Fibroblast of skin of right biceps (primary cell): ENCODE measurements at places on chromosomes 7 and 10.

DNA sequence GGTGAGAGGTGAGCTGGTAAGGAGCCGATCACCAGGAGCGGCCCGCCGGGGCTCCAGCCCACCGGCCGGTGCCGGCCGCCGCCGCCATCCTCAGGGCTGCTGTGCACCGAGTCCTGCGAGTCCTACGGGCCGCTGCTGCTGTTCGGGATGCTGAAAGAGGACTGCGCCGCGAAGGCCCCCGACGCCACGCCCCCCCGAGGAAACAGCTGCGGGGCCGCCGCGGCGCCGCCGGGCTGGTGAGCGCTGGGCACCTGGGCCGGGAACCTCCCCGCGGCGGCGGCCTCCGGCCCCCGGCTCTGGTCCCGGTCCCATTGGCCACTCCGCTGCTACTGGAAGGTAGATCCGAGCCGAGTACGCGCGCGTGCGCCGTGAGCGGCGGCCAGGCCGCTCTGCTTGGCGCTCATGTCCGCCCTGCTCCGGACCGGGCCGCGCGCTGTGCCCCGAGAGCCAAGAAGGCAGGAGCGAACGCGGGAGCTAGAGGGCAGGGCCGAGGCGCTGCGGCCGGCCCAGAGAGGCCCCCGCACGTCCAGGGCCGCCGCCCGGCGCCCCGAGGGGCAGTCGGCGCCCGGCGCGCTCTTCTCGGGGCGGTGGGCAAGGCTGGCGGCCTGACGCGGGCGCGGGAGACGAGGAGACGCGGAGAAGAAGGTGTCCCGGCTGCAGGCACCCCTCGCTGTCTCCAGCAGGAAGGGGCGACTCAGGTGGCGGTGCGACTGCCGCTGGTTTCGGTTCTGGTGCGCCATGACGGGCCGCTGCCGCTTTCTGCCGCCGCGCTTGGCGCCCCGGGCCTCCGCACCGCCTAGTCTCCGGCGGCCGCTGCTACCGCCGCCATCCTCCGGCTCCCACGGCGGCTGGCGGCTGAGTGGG, 121.3 kb upstream of the WIPF3 start:
- peak; percentile 66 for DNase-seq

DNA sequence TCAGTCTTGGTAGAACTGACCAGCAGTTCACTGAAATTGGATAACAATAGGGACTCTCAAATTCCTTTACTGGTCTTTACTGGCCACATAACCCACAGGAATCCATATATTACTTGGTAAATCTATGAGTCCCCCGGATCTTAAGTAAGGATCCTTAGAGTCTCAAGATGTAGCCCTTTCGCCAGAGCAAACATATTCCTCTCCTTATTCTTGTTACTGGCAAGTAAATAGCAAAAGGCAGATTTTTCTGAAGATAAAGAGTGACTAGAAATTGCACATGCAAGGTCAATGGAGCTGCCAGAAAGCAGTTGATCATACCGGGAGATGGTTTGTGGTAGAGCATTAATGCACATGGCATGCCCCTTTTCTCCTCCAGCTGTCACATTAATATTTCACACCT, 283.0 kb downstream of the HDAC9 start:
- DNase-seq = peak; percentile 90

GRCh38 chr10:55048830-55049498, 247.9 kb upstream of the PCDH15 start:
- no peak for DNase-seq

DNA sequence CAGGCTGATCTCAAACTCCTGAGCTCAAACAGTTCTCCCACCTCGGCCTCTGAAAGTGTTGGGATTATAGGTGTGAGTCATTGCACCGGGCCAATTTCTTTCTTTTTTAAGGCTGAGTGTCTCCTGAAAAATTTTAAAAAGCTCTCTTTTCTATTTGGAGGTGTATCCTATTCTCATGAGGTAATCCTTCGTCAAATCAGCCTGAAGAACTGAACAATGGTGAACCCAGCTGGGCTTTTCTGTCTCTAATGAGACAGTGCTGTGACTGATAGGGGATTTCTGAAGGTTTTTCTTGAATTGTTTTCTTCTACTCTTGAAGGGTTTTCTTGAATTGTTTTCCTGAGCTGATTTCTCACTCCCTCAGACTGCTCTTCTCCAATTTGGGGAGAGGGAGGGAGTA, 30.9 kb upstream of the CALU start:
- no peak for DNase-seq

- DNase-seq = no peak
Observed at GRCh38 chr10:31980471-31980870, 51.8 kb upstream of the ARHGAP12 start.

- peak; percentile 17 for DNase-seq
Observed at GRCh38 chr7:17989546-17989945, 38.1 kb downstream of the PRPS1L1 start.

DNA sequence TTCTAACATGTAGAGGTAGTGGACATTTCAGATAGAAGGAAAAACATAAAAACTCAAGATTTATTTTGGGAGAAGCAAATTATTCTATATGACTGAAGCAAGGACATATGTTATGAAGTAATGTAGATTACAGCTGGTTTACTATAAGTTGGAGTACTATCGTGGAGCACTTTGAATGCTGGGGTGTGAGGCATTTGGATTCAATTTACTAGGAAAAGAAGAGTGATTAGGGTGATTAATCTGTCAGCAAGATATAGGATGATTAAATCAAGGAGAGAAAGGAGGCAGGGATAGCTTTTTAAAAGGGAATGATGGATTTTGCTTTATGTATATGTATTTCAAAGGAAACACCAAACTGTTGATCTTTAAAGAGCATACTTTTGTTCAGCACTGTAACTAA, 318.4 kb upstream of the KAT6B start:
- peak; percentile 68 for DNase-seq

DNA sequence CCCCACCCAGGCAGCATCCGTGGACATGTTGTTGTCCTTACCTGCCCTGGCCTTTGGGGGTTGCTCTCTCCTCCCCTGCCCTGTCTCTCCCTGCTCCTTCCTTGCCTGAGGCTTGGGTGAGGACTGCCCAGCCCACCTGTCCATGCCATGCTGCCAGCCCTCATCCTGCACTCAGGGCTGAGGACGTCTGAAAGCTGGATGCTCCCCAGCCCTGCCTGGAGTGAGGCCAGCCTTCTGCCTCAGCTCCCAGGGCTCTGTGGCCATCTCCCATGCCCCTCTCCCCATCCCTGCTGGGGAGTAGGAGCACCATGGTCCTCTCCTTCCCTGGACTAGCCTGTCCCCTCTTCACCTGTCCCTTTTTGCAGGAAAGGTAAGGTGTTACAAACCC, 68.4 kb downstream of the RAMP3 start:
- no peak for DNase-seq

DNA sequence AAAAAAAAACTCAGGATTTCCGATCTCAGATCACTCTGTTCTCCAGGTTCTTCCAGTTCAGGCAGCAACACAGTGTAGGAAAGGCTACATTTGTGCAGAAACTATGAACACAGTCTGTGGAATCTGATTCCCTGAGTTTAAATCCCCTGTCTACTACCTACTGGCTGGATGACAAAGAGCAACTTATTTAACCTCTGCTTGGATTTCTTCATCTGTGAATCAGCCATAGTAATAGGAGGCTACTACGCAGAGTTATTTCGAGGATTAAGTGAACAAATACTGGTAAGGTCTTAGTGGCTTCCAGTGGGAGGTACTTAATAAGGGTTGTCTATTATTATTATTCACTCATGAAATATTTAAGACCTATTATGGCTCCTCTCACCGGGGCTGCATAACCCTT, 44.3 kb upstream of the PDCD4 start:
- peak; percentile 52 for DNase-seq

DNA sequence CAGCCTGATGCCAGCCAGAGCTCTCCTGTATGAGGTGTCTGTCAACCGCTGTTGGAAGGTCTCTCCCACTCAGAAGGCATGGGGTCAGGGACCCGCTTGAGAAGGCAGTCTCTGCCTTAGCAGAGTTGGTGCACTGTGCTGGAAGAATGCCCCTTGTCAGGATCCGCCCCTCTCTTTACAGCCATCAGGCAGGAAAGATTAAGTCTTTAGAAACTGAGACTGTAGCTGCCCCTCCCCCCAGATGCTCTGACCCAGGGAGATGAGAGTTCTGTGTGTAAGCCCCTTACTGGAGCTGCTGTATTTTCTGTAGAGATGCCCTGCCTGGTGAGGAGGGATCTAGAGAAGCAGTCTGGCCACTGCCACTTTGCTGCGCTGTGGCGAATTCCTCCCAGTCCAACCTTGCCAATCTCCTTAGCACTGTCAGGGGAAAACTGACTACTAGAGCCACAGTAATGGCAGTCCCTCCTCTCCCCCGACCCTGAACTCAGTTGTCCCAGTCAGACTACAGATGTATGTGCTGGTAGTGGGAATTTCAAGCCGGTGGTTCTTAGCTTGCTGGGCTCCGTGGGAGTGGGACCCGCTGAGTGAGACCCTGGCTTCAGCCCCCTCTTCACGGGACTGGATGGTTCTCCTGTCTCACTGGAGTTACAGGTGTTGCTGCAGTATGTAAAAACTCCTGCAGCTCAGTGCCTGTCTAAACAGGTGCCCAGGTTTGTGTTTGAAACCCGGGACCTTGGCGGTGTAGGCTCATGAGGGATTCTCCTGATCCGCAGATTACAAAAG, 285.5 kb upstream of the ZWINT start:
- no peak for DNase-seq

DNA sequence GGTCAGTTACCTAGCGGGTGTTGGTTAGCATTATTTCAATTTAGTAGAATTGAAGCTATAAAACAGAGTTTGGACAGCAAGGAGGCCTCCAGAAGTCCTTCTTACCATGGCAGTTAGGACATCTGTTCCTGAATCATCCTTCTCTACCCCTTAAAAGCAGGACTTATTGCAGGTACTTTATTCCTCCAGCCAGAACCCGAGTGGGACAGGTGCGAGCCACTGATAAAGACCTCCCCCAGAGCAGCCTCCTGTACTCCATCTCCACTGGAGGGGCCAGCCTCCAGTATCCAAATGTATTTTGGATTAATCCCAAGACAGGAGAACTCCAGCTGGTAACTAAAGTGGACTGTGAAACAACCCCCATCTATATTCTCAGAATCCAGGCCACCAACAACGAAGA, 54.6 kb downstream of the CDHR3 start:
- DNase-seq = no peak

DNA sequence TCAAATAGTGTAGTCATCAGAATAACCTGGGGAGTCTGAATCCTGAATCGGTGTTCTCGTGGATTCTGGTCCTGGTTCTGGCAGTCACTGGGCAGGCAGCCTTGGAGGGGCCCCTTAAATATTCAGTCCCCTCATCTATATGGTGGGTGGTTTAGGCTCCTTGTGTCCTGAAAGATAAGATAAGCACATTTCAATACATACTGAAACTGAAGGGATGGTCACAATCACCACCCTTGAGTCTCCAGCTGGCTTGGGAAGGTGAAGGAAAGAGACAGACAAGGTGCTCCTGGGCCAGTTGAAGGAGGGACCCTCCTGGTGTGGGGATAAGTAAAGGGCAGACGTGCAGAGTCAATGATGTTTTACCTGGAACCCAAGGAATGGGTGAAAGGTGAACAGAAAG, 146.7 kb downstream of the CXCL12 start:
- no peak for DNase-seq

DNA sequence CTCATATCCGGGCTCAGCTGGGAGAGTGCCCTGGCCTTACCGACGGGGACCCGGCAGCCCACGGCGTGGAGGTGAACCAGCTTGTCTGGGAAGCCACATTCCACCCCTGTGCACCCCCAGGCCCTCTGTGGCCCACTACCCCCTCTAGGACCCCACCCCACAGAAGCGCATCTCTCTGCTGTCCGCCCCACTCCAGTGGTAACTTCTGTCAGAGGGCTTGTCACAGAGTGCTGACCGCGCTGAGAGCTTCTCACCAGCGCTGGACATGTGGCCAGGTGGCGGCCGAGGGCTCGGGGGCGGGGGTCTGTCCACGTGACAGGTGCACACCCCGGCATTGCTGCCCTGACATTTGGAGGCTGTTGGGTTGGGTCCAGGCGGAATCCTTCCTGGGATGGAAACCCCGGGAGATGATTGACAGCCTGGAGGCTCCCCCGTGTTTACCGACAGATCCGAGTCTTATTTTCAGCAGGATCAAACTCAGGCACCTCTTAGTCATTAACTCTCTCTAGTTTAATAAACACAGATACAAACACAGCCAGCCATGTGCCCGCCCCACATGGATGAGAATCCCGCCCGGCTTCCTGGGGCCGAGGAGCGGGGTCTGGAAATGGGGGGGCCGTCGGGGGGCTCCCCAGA, 5.1 kb downstream of the ELFN1 start:
- DNase-seq = no peak

DNA sequence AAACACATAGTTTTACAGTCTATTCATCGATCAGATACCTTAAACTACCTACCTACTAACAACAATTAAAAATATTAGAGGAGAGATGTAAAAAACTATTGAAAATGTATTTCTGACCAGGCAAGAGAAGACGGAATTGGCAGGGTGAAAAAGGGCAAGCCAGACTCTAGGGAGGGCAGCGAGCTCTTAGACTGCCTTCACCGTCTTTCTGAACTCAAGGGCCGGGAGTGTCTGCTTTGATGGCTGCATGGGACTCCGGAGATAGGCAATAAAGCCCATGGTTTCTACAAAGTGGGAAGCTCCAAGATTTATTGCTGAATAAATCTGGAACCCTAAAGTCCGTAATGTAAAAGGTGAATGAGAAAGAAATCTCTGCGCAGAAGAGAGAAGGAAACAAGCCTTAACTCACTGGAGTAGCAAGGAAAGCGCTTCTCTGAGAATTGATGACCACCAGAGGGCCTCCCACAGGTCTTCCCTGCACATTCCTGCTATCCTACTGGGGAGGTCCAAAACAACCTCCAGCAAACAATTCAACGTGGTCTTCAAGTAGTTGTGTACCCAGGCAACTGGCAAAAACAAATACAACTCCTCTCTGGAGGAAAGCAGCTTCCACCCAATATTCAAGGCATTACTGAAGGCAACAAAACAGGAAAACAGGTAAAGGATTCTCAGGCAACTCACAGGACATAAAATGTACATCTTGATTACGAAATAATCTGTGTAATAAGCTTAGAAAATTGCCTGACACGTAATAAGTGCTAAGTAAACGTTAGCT, 181.3 kb downstream of the SDK1 start:
- DNase-seq = peak; percentile 33

DNA sequence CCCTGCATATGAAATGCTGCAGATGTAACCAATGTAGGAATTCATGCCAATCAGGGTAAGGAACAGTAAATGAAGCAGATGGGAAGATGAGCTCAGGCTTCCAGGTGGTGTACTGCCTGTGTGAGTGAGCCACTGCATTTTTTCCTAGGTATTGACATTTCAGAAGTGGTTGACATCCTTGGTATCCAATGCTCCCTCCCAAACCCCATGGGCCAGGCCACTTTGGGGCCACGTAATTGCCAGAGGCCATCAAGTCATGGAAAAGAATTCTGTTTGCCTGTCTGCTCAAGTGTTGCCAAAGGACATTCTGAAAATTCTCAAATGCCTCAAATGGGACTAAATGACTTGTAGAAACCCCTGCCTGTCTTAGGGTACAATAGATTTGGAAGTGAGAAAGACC, 384.6 kb downstream of the GATA3 start:
- DNase-seq = no peak
